Activated T-cell treated with anti-CD3 and anti-CD28 coated beads, Interleukin-2, amount 50 U/mL, for 24 hours (primary cell): ENCODE measurements at places on chromosomes 16 and 17.

DNA sequence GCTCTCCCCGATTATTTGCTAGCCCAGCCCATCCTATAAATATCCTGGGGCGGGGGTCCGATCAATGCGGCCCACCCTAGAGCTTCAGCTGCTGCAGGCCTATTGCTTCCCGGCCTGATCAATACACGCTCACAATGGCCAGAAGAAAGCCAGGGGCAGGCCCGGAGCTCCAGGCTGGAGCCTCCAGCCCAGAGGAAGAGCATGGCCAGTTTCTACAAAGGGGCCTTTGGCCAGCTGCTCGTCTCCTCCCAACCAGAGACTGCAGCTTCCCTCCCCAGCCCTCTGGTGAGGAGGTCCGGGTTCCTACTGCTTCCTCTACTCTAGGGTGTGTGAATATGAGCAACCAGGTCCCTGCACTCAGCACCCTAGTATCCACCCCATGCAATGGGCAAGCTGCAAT is 36.7 kb downstream of the SALL1 start:
- no peak for DNase-seq

DNA sequence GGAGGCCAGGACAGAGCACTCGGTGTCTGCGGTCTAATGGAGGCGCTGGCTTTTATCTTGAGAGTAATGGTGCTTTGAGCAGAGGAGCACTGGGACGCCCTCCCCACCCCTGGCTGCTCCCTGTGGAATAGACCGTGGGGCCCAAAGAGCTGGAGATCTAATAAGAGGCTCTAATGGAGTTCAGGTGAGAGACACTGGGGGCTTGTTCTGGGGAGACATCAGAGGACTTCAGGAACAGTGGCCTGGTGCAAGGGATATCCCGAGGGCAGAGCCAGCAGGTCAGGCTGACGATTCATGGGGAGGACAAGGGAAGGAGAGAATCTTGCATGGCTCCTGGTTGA is 9.5 kb upstream of the KRT19 start:
- no peak for DNase-seq

DNA sequence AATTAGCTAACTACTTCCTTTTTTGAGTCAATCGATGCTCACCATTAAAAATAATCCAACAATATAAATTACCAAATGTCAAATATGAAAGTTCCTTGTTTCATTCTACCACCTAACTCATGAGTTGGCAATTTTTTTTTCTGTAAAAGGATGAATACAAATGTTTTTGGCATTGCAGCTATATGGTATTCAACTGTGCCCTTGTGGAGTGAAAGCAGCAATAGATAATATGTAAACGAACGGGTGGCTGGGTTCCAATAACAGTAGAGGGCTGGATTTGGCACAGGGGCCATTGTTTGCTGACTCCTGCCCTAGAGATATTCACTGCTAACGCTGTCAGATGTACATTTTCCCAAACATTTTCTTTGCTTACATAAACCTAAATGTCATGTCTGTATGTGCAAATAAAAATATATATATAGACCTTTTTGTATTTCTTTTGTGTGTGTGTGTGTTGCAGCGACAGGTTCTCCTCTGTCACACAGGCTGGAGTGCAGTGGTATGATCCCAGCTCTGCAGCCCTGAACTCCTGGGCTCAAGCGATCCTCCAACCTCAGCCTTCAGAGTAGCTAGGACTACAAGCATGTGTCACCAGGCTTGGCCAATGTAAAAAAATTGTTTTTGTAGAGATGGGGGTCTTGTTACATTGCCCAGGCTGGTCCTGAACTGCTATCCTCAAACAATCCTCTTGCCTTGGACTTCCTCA is 73.9 kb downstream of the RPGRIP1L start:
- no peak for DNase-seq

DNA sequence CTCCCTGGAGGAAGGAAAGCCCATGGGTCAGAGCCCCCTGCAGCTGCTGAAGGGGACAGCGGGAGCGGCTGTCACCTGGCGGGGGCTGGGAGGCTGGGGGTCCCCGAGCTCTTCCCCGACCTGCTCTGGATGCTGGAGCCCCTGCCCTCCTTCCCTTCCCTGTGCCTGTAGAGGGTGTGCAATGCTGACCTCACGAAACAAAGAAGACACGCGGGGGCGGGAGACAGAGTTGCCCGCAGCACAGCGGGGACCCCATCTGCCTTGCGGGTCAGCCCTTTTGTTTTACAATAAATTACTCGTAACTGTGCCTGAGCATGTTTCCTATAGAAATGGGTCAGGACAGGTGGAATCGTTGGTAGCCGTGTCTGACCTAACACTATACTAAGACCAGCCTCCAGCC is 6.3 kb downstream of the SECTM1 start:
- DNase-seq, result peak; percentile 29

DNA sequence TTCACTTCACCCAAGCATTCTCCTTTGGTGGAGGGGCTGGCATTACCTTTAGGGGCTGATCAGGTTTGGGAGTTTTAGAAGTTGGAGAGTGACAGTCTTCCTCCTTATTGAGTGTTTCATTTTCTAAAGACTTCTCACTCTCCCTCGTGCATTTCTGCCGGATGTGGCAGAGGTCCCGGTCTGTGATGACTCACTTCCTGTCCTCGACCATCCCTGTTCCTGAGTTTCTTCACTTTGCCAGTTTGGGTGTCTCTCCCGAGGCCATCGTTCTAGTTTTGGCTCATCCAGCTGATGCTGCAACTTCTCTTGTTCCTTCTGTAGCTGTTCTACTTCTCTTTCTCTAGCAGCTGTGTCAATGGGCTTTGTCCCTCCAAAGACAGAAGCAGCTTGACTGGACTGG is 104.3 kb downstream of the PHKB start:
- no peak for DNase-seq

- DNase-seq, result no peak
These were observed 10.4 kb downstream of the NCBP3 start for GRCh38 chr17:3835410-3836229.

DNA sequence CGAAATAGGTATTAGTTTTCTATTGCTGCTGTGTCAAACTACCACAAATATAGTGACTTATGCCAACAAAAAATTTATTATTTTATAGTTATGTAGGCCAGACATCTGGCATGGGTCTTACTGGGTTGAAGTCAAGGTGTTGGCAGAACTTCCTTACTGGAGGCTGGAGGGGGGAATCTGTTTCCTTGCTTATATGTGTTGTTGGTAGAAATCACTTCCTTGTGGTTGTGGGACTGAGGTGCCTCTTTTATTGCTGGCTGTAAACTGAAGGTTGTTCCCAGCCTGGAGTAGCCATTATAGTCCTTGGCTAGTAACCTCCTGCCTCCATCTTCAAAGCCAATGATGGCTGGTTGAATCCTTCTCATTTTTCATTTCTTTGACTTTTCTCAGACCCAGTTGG is 439.8 kb upstream of the EEF2KMT start:
- no peak for DNase-seq

- DNase-seq, result no peak
These were observed 1.1 kb upstream of the NDUFAB1 start for GRCh38 chr16:23597003-23597756.

- DNase-seq, result no peak
These were observed 59.7 kb downstream of the WDR45B start for GRCh38 chr17:82588266-82589175.

- DNase-seq, result no peak
These were observed 7.7 kb upstream of the C16orf78 start for GRCh38 chr16:49365711-49366509.

GRCh38 chr17:32907583-32907982 is 20.4 kb upstream of the TMEM98 start:
- no peak for DNase-seq

GRCh38 chr16:55697867-55698266 is 42.1 kb downstream of the SLC6A2 start:
- DNase-seq, result no peak

GRCh38 chr16:71676236-71676635 is 48.3 kb downstream of the PHLPP2 start:
- DNase-seq, result no peak

- no peak for DNase-seq
These were observed 6.7 kb downstream of the KCNH4 start for GRCh38 chr17:42174126-42174783.

GRCh38 chr17:59513934-59514841 is 51.2 kb upstream of the DHX40 start:
- no peak for DNase-seq

GRCh38 chr17:75504347-75505151 is 10.8 kb downstream of the CASKIN2 start:
- DNase-seq, result peak; percentile 52

DNA sequence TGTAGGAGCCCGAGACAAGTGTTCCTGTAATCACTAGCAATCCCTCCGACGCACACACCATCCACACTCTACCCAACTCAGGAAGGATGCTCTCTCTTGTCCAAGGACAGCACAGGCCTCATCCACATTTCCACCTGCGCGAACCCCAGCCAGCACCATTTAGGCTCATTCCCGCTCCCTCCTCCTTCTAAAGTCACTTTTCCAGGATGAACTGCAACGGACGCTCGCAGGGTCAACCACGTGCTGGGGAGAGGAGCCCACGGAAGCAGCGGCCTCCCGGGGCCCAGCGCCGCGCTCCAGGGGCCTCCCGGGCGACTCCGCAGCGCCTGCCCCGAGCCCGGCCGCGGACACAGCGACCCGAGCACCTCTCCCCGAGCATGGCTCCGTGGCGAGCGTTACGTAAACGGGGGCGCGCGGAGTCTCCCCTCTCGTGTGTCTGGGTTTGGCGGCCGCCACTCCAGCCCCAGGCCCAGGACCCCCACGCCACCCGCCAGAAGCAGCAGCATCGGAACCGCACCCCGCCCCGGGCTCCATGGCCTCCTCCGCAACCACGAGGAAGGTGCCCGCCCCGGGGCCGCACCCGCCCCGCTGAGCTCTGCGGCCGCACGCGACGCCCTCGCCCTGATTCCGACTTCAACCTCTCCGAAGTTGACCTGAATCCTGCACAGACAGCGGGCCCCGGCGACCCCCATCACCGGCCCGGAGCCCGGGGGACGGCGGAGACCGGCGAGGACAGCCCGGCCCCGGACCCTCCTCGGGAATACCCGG is 668 bp downstream of the USP36 start:
- DNase-seq, result peak; percentile 75

GRCh38 chr16:55687802-55688201 is 32.0 kb downstream of the SLC6A2 start:
- no peak for DNase-seq

DNA sequence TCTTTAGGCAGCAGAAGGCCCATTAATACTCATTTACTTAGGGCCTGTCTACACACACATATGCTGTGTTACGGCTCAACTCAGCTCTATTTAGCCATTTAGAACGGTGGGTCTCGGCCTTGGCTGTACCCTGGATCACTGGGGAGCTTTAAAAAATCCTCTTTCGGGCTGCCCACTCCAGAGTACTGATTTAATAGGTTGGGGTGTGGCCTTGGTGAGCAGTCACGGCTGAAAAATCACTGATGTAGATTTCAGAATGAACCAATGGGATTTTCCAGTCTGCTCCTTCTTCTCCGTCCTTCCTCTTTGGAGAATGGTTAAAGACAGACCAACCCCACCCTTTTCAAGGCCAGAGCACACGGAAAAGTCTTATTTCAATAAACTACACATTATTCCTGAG is 223.5 kb downstream of the CCDC182 start:
- no peak for DNase-seq

DNA sequence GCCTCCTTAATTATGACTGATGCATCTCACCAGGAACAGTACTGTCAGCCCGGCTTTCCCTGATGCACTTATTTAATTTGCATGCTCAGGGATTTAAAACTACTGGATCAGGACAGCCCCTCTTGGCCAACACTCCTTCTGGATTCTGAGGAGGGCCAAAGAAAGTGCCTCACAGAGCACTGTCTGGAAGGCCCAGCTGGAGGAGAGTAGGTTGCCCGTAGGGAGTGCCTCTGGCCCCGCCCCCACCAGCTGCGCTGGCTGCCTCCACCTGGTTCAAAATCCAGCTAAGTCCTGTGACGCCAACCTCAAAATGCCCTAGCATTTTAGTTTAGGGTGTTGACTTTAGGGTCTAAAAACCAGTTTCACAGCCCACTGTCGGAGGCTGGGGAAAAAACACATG is 49.4 kb upstream of the SREBF1 start:
- DNase-seq, result no peak

- no peak for DNase-seq
These were observed 5.1 kb upstream of the KLHL36 start for GRCh38 chr16:84643180-84643583.

DNA sequence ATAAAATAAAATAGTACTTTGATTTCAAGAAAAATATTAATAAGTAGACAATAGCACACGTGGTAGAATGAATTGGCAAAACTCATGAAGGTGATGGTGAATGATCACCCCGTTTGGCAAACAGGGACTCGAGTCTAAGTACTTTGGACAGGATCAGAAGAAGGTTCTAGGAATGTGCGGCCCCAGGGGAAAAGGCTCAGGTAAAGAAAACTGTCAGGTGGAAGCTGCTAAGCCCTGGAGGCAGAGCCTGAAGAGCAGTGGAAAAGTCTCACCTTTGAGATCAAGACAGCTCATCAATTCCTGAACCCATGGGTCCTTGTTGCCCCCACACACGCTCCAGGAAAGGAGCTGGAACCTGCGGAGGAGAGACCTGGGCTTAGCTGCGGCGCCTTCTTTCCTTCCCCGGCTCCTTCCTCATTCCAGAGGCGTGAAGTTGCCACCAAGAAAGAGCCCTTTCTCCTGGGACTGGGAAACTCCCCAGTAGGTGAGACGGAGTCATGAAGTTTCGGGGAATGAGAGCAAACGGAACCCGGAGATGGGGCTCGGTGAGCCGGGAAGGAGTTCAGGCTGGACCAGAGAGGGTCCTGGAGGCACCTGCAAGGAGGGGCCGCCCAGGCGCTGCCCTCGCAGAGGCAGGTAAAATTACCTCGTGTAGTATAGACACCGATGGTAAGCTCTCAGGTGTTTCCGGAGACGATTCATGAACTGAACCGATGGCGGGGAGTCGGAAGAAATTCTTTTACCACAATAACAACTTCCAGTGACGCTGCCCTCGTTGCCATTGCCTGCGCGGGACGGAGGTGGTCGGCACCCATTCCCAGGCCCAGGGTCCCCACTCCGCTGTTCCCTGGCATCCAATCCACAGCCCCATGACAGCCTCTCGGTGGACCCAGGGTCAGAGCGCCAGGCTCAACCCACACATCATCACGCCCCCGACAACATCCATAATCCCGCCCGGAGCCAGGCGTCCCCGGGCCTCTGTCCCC is 1.2 kb upstream of the ZMYND15 start:
- DNase-seq, result no peak

GRCh38 chr16:59113004-59113670 is 379.0 kb upstream of the GOT2 start:
- DNase-seq, result no peak

GRCh38 chr16:79089735-79090284 is 510.7 kb downstream of the MAF start:
- DNase-seq, result peak; percentile 65

GRCh38 chr17:75039238-75039637 is 7.5 kb downstream of the ATP5PD start:
- no peak for DNase-seq

- no peak for DNase-seq
These were observed 26.6 kb downstream of the ARHGAP27 start for GRCh38 chr17:45406107-45406506.

DNA sequence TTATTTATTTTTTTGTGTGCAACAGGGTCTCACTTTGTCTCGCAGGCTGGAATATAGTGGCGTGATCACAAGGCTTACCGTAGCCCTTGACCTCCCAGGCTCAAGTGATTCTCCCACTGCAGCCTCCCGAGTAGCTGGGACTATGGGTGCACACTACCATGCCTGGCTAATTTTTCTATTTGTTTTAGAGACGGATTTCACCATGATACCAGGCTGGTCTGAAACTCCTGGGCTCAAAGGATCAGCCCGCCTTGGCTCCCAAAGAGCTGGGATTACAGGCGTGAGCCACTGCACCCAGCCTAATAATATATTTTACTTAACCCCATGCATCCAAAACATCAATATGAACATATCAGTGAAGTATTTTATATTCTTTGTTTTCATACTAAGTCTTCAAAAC is 2.0 kb downstream of the CCDC200 start:
- no peak for DNase-seq

GRCh38 chr16:6549415-6549814 is 783.2 kb upstream of the RBFOX1 start:
- no peak for DNase-seq
